Stimulated activated CD8-positive, alpha-beta memory T cell treated with anti-CD3 and anti-CD28 coated beads, Interleukin-15, amount 100 ng/mL, for 1 hour (primary cell): ENCODE measurements at places on chromosomes 16 and 17.
A peak's percentile ranks its signal among the peaks of the same experiment; 100 is the strongest.

- no peak for DNase-seq
Observed at GRCh38 chr16:80447241-80447640, 93.6 kb upstream of the DYNLRB2 start.

- no peak for DNase-seq
Observed at GRCh38 chr16:76653390-76654026, 376.3 kb downstream of the CNTNAP4 start.

- DNase-seq: no peak
Observed at GRCh38 chr16:27084307-27085028, 17.7 kb downstream of the C16orf82 start.

DNA sequence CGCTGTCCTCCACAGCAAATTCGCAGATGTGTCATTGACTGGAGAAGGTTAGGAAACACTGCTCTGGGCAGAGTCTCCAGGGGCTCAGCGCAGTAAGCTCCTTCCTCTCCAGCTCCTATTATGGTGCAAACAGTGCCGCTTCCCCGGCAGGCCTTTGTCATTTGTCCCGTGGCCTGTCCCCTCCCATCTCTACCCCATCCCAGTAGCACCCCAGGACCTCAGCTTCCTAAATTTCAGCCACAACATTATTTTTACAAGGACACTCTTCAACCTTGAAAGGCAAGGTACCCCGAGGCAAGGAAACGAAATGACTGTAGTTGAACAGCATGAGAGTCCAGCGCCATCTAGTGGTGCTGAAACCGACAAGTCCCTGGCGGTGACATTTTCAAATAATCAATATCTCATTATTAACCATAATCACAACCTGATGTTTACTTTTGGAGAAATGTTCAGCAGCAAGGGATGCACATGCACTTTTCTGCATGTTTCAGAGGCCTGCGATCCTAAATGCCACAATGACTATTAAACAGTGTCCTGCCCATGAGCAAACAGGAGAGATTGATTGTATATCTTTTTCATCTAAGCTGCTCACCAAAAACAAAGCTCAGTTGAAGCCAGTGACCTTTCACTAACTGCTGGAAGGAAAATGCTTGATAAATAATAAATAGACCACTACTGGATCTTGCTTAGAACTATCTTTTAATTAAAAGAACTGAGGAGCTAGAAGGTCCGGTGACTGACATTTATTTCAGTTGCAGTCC, 16.5 kb downstream of the MRPS23 start:
- DNase-seq: peak; percentile 56

DNA sequence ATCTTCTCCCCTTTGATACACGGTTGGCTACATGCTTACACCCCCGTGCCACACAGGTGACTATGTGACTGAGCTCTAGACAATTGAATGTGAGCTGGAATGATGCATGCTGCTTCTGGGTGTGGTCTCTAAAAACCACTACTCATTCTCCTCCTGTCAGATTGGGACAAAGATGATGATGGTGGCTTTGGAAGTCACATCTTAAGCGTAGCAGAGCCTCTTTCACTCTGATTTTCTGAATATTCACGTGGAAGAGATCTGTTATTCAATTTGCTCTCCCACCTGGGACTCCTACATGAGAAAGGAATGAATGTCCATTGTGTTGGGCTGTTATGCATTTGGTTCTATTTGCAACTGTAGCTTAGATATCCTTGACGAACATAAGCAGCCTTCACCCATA, 763.6 kb upstream of the EEF2KMT start:
- no peak for DNase-seq

DNA sequence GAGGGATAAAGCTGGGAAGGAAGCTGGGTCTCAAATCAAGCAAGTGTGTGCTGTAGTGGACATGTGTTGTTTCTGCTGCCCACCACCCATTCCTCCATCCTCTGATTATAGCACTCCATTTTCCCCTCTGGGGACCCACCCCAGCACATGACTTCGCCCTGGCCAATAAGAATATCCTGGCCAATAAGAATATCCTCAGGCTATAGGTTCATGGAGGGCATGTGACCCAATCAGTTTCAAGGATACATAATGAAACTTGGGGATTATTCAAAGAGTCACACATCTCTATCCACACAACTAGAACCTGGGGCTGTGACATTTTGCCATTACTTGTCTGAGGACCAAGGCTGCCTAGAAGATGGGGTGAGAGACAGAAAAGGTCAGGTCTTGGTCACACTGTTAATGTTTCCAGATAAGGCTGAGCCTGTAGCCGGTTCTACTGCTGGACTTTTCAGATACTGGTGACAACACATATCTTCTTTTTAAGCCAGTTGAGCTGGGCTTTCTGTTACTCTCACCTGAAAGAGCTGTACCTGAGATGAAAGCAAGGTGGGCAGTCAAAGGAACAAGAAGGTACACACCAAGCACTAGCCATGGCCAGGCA, 33.7 kb downstream of the MYO18A start:
- DNase-seq: no peak

- DNase-seq: no peak
Observed at GRCh38 chr17:46874906-46875305, 23.5 kb downstream of the WNT9B start.

DNA sequence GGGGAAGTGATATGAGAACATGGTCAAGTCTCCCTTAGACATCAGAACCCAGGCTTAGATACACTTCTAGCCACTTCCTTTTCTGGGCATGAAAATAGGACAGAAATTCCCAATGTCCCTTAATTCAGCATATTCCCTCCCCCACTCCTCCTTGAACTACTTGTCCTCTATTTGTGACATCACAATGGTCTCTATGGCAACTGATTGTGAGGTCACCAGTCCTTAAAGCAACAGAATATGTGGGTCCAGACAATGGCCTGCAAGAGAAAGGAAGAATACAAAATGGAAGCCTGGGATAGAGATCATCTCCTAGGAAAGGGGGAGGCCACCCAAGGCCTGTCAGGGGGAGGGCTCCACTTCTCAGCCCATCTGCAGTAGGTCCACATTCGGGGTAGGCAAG, 6.7 kb upstream of the SEZ6 start:
- DNase-seq: no peak

GRCh38 chr16:65124596-65124995, 2.7 kb upstream of the CDH11 start:
- no peak for DNase-seq

GRCh38 chr17:53971361-53971760, 148.6 kb downstream of the KIF2B start:
- no peak for DNase-seq

GRCh38 chr17:72463287-72464102, 342.7 kb downstream of the SOX9 start:
- DNase-seq: no peak

GRCh38 chr16:2194852-2195321, 1.5 kb downstream of the CASKIN1 start:
- peak; percentile 21 for DNase-seq
